T-helper 1 cell treated with Interleukin-12 subunit alpha and Interleukin-12 subunit beta and Interleukin-4 antibody, amounts not matched to agents 30 ng/mL and 1 ng/mL, for 36 hours (primary cell): ENCODE measurements at places on chromosomes 3 and 15. TPM values are rescaled to one million over a fixed set of nuclear protein-coding genes. Genes with fewer than 3 reads are reported as not detected.

The HEG1 gene
- 39.9 and 44.6 TPM in 2 replicates for total RNA-seq

The A4GNT gene
- not detected in 2 replicates for total RNA-seq

The CCR9 gene
- not detected in 2 replicates for total RNA-seq

The KBTBD13 gene
- total RNA-seq: not detected in 2 replicates

The TTLL13 gene
- 0.61 and 1.4 TPM in 2 replicates for total RNA-seq

The ZNF660 gene
- 0.29 and 0.44 TPM in 2 replicates for total RNA-seq

The MUC20 gene
- total RNA-seq: 7.0 and 9.6 TPM in 2 replicates

The ACTRT3 gene
- total RNA-seq: 0.39 and 0.59 TPM in 2 replicates

The CIAO2A gene
- 58.7 and 64.2 TPM in 2 replicates for total RNA-seq

The CD47 gene
- total RNA-seq: 132 and 145 TPM in 2 replicates

The CFAP161 gene
- total RNA-seq: not detected in 2 replicates

The SKOR1 gene
- 0.22 TPM in 2 replicates for total RNA-seq

The SEMA6D gene
- 0.32 TPM in 1 of 2 replicates, not detected in the other for total RNA-seq

The SCN11A gene
- total RNA-seq: 0.07 and 0.12 TPM in 2 replicates

The NR2C2 gene
- 61.5 and 62.1 TPM in 2 replicates for total RNA-seq

The STARD5 gene
- total RNA-seq: 5.6 and 6.1 TPM in 2 replicates

The NR1I2 gene
- not detected in 2 replicates for total RNA-seq

The SEC22A gene
- total RNA-seq: 18.5 and 18.8 TPM in 2 replicates

The MFAP1 gene
- 36.5 and 37.3 TPM in 2 replicates for total RNA-seq

The PRR20G gene
- not detected in 2 replicates for total RNA-seq

The ACTC1 gene
- total RNA-seq: not detected in 2 replicates

The NR2E3 gene
- total RNA-seq: not detected in 2 replicates

The DCBLD2 gene
- total RNA-seq: 0.93 and 1.7 TPM in 2 replicates

The ZDHHC23 gene
- total RNA-seq: 1.8 TPM in 2 replicates

The WDR49 gene
- total RNA-seq: 0.32 TPM in 1 of 2 replicates, not detected in the other

The TM6SF1 gene
- 13.0 and 15.9 TPM in 2 replicates for total RNA-seq

The LHFPL4 gene
- total RNA-seq: not detected in 2 replicates

The NEK10 gene
- 0.61 and 1.4 TPM in 2 replicates for total RNA-seq

The CHRNA7 gene
- 0.32 TPM in 1 of 2 replicates, not detected in the other for total RNA-seq

The MAGEF1 gene
- 8.6 and 9.0 TPM in 2 replicates for total RNA-seq

The VPS13C gene
- total RNA-seq: 94.1 and 100 TPM in 2 replicates

The RNU5B-1 gene
- total RNA-seq: not detected in 2 replicates

The C15orf39 gene
- 117 and 122 TPM in 2 replicates for total RNA-seq

The MAP1A gene
- total RNA-seq: 14.6 and 15.0 TPM in 2 replicates
